ENCODE measurements at places on chromosomes 2 and 18. TPM values are rescaled to one million over a fixed set of nuclear protein-coding genes. Genes with fewer than 3 reads are reported as not detected.

GRCh38 chr18:22813648-22814328, 119.3 kb upstream of the RBBP8 start:
- DNase-seq = peak; percentile 4

- DNase-seq = no peak
These were observed 58.6 kb downstream of the KLF7 start for GRCh38 chr2:207107131-207107530.

The EML6 gene
- total RNA-seq = 1.0 TPM

The NYAP2 gene
- 0.69 TPM for total RNA-seq

The BOK gene
- total RNA-seq = 7.3 TPM
